ENCODE measurements at places on chromosomes 11 and 22. TPM values are rescaled to one million over a fixed set of nuclear protein-coding genes. Genes with fewer than 3 reads are reported as not detected.

Gene GGTLC2
- not detected for total RNA-seq

Gene RAPSN
- 0.43 TPM for total RNA-seq

Gene INS
- total RNA-seq = not detected

Gene DDI1
- not detected for total RNA-seq

Gene OR6T1
- not detected for total RNA-seq

Gene MTCH2
- total RNA-seq = 131 TPM

Gene NCAM1
- not detected for total RNA-seq

All from A549 treated with Mapracorat at 1 μM for 4 hours (cell line).